ENCODE measurements at places on chromosomes 4 and X. TPM values are rescaled to one million over a fixed set of nuclear protein-coding genes. Genes with fewer than 3 reads are reported as not detected.

Gene CMC4
- polyA plus RNA-seq = 6.4 TPM

Gene CT45A1
- not detected for polyA plus RNA-seq

Gene MAGEA8
- not detected for polyA plus RNA-seq

Gene GUCY2F
- not detected for polyA plus RNA-seq

Gene REST
- 2.5 TPM for polyA plus RNA-seq

Gene AMER1
- 0.02 TPM for polyA plus RNA-seq

Gene FMR1NB
- polyA plus RNA-seq = not detected

Gene OTC
- not detected for polyA plus RNA-seq

Gene ADGRL3
- not detected for polyA plus RNA-seq

Gene MUC7
- polyA plus RNA-seq = not detected

Gene STBD1
- 1.5 TPM for polyA plus RNA-seq

Gene AKAP14
- not detected for polyA plus RNA-seq

Gene TCEAL6
- polyA plus RNA-seq = not detected

Gene PHOX2B
- polyA plus RNA-seq = not detected

Gene AFAP1
- polyA plus RNA-seq = 0.01 TPM

Gene GAGE12E
- polyA plus RNA-seq = not detected

Gene ARSJ
- not detected for polyA plus RNA-seq

Gene IL1RAPL1
- not detected for polyA plus RNA-seq

Gene SMPX
- polyA plus RNA-seq = not detected

Gene GPR82
- polyA plus RNA-seq = 0.14 TPM

Gene NDNF
- not detected for polyA plus RNA-seq

Gene PLK4
- 0.38 TPM for polyA plus RNA-seq

Gene EREG
- polyA plus RNA-seq = 2.7 TPM

Gene COL25A1
- polyA plus RNA-seq = not detected

Gene PAGE2
- polyA plus RNA-seq = not detected

Gene NSUN7
- polyA plus RNA-seq = 0.21 TPM

Gene CXCL8
- polyA plus RNA-seq = 275 TPM

Gene SPATA18
- polyA plus RNA-seq = 0.41 TPM

Gene TDO2
- not detected for polyA plus RNA-seq

Gene MMAA
- polyA plus RNA-seq = 4.0 TPM

Gene KCTD8
- polyA plus RNA-seq = not detected

Gene KLHL13
- polyA plus RNA-seq = 0.10 TPM

Gene FGFBP2
- polyA plus RNA-seq = 0.79 TPM

Gene TBC1D1
- polyA plus RNA-seq = 70.0 TPM

Gene TEX13B
- polyA plus RNA-seq = not detected

Gene HS6ST2
- not detected for polyA plus RNA-seq

Gene HUWE1
- polyA plus RNA-seq = 1.8 TPM

Gene MAGEB17
- polyA plus RNA-seq = 0.08 TPM

Gene SCOC
- polyA plus RNA-seq = 21.2 TPM

Gene PITX2
- not detected for polyA plus RNA-seq

Gene SLIT2
- polyA plus RNA-seq = not detected

Gene NXF2B
- polyA plus RNA-seq = not detected

Gene AMOT
- 0.04 TPM for polyA plus RNA-seq

Gene CORIN
- polyA plus RNA-seq = not detected

Gene LRCH2
- polyA plus RNA-seq = not detected

Data from CD14-positive monocyte (primary cell).